Right renal cortex interstitium (tissue), 3 donors: ENCODE measurements at places on chromosomes 12 and 14. TPM values are rescaled to one million over a fixed set of nuclear protein-coding genes. Genes with fewer than 3 reads are reported as not detected.

ALG10 gene
- polyA plus RNA-seq: 7.8 TPM

COX8C gene
- 0.31 TPM for polyA plus RNA-seq

TNFRSF1A gene
- polyA plus RNA-seq: 103 TPM

TMEM132C gene
- 3.1 TPM for polyA plus RNA-seq

TRIM9 gene
- 2.5 TPM for polyA plus RNA-seq

CD27 gene
- 0.31 TPM for polyA plus RNA-seq

HOXC11 gene
- polyA plus RNA-seq: 1.5 TPM

SOX5 gene
- polyA plus RNA-seq: 5.1 TPM

OTX2 gene
- polyA plus RNA-seq: not detected

CD4 gene
- polyA plus RNA-seq: 32.4 TPM

FAM181A gene
- not detected for polyA plus RNA-seq

SLC17A8 gene
- polyA plus RNA-seq: 0.24 TPM

TMPO gene
- 226 TPM for polyA plus RNA-seq

CELA1 gene
- polyA plus RNA-seq: not detected

PAX9 gene
- 0.28 TPM for polyA plus RNA-seq

TUNAR gene
- polyA plus RNA-seq: 0.37 TPM

ZFP36L1 gene
- polyA plus RNA-seq: 271 TPM

KRT85 gene
- not detected for polyA plus RNA-seq

AKT1 gene
- 103 TPM for polyA plus RNA-seq

SLC4A8 gene
- 4.1 TPM for polyA plus RNA-seq

PLA2G1B gene
- 0.31 TPM for polyA plus RNA-seq

TSPAN19 gene
- polyA plus RNA-seq: 0.59 TPM

KRT79 gene
- polyA plus RNA-seq: not detected

HHIPL1 gene
- 1.3 TPM for polyA plus RNA-seq

EXOC3L4 gene
- 2.0 TPM for polyA plus RNA-seq

GPR68 gene
- 2.0 TPM for polyA plus RNA-seq

SMCO2 gene
- polyA plus RNA-seq: not detected

DDN gene
- polyA plus RNA-seq: 76.0 TPM

SRSF5 gene
- 538 TPM for polyA plus RNA-seq

TOMM20L gene
- 2.1 TPM for polyA plus RNA-seq

MANSC1 gene
- polyA plus RNA-seq: 37.7 TPM

TCL1A gene
- polyA plus RNA-seq: 0.86 TPM

KIF5A gene
- 0.31 TPM for polyA plus RNA-seq

NGDN gene
- polyA plus RNA-seq: 76.7 TPM

SLC39A5 gene
- 36.0 TPM for polyA plus RNA-seq

SERPINA3 gene
- polyA plus RNA-seq: 0.40 TPM

DNAI7 gene
- 5.8 TPM for polyA plus RNA-seq

CLEC4D gene
- 0.43 TPM for polyA plus RNA-seq

RNU4-1 gene
- not detected for polyA plus RNA-seq

SSTR1 gene
- 1.7 TPM for polyA plus RNA-seq

SLC7A7 gene
- polyA plus RNA-seq: 108 TPM

LTBP2 gene
- polyA plus RNA-seq: 2.0 TPM

SYNE3 gene
- polyA plus RNA-seq: 2.2 TPM

ASCL1 gene
- polyA plus RNA-seq: 0.14 TPM

GALNT8 gene
- 3.5 TPM for polyA plus RNA-seq

C12orf50 gene
- 0.21 TPM for polyA plus RNA-seq

SYCP3 gene
- polyA plus RNA-seq: 0.64 TPM

STAC3 gene
- 2.5 TPM for polyA plus RNA-seq

TMX1 gene
- 49.8 TPM for polyA plus RNA-seq
